Aorta (tissue), 5 donors: ENCODE measurements at places on chromosomes 3 and 15. TPM values are rescaled to one million over a fixed set of nuclear protein-coding genes. Genes with fewer than 3 reads are reported as not detected.
A peak's percentile ranks its signal among the peaks of the same experiment; 100 is the strongest.

GRCh38 chr3:196218155-196218712 lies 1.9 kb downstream of the SLC51A start:
- H3K36me3 ChIP-seq: no peaks in the 10 kb centered on the region
- H3K4me3 ChIP-seq: no peak overlapping the region
- H3K27ac ChIP-seq: no peak overlapping the region
- no peak for DNase-seq
- no peaks in the 10 kb centered on the region for H3K27me3 ChIP-seq

Gene VGLL3
- 155 TPM for total RNA-seq

Gene TNFSF10
- 16.5 TPM for total RNA-seq

Gene GOLGA6B
- total RNA-seq: not detected

GRCh38 chr3:15269091-15269989 lies 63.0 kb downstream of the SH3BP5 start:
- DNase-seq: peak; percentile 93
- no peaks in the 10 kb centered on the region for H3K27me3 ChIP-seq
- no peak overlapping the region for H3K27ac ChIP-seq
- no peaks in the 10 kb centered on the region for H3K36me3 ChIP-seq
- H3K4me1 ChIP-seq: no peaks in the 10 kb centered on the region
- H3K4me3 ChIP-seq: no peak overlapping the region

DNA sequence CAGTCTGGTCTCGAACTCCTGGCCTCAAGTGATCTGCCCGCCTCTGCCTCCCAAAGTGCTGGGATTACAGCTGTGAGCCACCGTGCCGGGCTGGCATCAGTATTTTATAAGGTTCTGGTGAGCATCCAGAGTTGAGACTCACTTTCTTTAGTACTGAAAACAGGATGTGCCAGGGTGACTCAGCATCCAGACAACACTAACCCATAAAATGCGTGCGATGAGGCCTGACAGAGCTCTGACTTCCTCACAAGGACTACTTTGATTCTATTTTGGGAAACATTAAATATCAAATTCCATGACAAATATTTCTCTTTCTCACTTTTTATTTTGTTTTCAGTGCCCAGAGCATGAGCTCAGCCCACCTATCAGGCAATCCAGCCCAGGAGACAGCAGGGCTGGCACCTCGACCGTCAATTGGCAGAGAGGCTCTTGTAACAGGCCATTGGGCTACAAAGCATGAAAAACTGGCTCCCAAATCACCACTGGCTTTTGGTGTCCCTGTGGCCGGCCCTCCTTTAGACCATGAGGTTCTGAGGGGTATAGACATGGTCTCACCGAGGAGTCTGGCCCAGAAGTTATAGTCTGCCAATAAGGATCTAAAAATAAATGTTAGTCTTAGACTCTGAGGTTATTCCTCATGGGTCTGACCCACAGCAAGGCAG lies 75.0 kb downstream of the FEM1B start:
- peaks cover 2% of the 10 kb centered on the region for H3K4me1 ChIP-seq

DNA sequence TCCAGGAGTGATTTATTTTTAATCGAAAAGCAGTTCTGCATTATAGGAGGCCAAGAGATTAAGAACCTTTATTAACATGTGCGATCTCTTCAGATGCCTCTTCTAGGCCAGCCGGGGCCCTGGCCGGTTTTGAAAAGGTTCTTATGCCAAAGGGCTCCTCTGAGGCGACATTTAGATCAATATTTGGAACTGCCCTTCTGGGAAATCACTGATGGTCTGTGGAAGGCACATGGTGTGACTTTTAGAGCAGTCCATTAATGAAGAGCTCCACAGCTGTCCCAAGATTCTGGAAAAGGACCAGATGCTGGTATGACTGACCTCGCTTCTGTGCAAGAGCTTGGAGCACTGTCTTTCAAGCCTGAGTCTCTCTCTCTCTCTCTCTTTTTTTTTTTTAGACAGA lies 19.7 kb downstream of the MGLL start:
- H3K27me3 ChIP-seq: no peaks in the 10 kb centered on the region
- H3K27ac ChIP-seq: no peak overlapping the region
- H3K4me1 ChIP-seq: no peaks in the 10 kb centered on the region
- no peak for DNase-seq
- no peaks in the 10 kb centered on the region for H3K36me3 ChIP-seq

DNA sequence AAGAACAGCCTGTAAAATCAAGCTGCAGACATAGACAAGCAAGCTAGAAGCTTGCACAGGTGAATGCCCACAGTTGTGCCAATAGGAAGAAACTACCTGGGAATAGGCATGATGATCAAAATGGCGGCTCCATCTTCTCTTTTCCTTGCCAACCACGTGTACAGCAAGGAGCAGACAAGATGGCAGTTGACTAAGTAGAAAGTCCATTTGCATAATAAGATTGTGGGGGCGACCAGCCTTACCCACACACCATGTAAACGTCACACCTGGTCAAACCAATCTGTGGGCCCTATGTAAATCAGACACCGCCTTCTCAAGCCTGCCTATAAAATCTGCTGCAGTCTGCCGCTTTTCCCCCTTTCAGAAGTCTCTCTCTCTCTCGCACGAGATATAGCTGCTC lies 25.1 kb upstream of the ANKRD34C start:
- H3K4me1 ChIP-seq: no peaks in the 10 kb centered on the region
- DNase-seq: no peak

- peaks cover 2% of the 10 kb centered on the region for H3K27me3 ChIP-seq
- DNase-seq: no peak
These were observed 8.3 kb upstream of the LMOD3 start for GRCh38 chr3:69130689-69131088.

- DNase-seq: no peak
- H3K4me3 ChIP-seq: no peak overlapping the region
These were observed 30.5 kb upstream of the GNB5 start for GRCh38 chr15:52221730-52222129.

Gene LRRC15
- 0.54 TPM for total RNA-seq

GRCh38 chr15:101675015-101675414 lies 22.8 kb upstream of the TM2D3 start:
- H3K27me3 ChIP-seq: no peaks in the 10 kb centered on the region
- no peak for DNase-seq
- H3K27ac ChIP-seq: no peak overlapping the region
- H3K4me1 ChIP-seq: no peaks in the 10 kb centered on the region
- no peak overlapping the region for H3K4me3 ChIP-seq

Gene CADM2
- 1.8 TPM for total RNA-seq

Gene HGD
- not detected for total RNA-seq

- peak; percentile 69 for DNase-seq
- no peak overlapping the region for H3K4me3 ChIP-seq
- H3K4me1 ChIP-seq: no peaks in the 10 kb centered on the region
- no peaks in the 10 kb centered on the region for H3K27me3 ChIP-seq
- H3K27ac ChIP-seq: no peak overlapping the region
These were observed 38.2 kb downstream of the PCSK6 start for GRCh38 chr15:101451266-101451799.

GRCh38 chr3:54343495-54343894 lies 221.1 kb downstream of the CACNA2D3 start:
- H3K36me3 ChIP-seq: no peaks in the 10 kb centered on the region
- no peak overlapping the region for H3K4me3 ChIP-seq
- H3K27me3 ChIP-seq: no peaks in the 10 kb centered on the region
- no peak overlapping the region for H3K27ac ChIP-seq
- DNase-seq: no peak
- H3K4me1 ChIP-seq: no peaks in the 10 kb centered on the region
